ENCODE measurements at places on chromosomes 2 and 18. TPM values are rescaled to one million over a fixed set of nuclear protein-coding genes. Genes with fewer than 3 reads are reported as not detected.

The CD8B gene
- total RNA-seq = not detected

The SNTG2 gene
- total RNA-seq = not detected

The GDF7 gene
- total RNA-seq = not detected

The TMEM150A gene
- total RNA-seq = 20.2 TPM

The INPP5D gene
- not detected for total RNA-seq

The SRD5A2 gene
- not detected for total RNA-seq

The FABP1 gene
- not detected for total RNA-seq

The CTNNA2 gene
- total RNA-seq = not detected

The CAPG gene
- 12.4 TPM for total RNA-seq

All from HFFc6 (cell line).